H54 (cell line): ENCODE measurements at places on chromosomes 1 and 21.
A peak's percentile ranks its signal among the peaks of the same experiment; 100 is the strongest.

DNA sequence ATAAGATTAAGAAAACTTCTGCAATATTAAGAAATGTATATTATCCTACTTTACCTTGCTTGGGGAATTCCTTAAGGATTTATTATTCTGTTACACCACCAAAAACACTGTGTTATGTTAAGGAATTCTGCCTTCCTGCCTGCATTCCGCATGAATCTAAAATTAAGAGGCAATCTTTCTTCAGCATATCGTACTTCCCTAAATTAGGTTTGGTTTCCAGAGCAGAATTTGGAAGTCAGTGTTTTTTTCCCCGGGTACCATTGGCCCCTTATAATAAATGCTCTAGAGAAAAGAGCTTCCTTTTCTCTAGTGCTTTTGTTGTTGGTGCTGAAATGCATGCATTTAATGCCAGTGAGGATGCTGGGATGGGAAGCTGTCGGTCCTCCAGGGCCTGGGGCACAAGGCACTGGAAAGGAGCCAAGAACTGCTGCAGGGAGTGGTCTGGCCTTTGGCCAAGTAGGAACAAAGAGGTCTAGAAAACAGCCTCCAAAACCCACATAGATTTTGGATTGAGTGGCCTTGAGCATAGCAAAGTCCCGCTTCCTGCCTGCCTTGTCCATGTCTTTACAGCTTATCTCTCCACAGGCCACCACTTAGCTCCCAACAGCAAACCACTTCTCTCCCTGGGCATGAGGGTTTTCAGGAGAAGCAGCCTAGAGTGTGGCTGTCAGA is 69.9 kb downstream of the RRAGC start:
- DNase-seq = no peak

- DNase-seq = no peak
Measured at GRCh38 chr1:92934395-92935378, 26.6 kb downstream of the DIPK1A start.

GRCh38 chr1:40853113-40853884 is 8.9 kb downstream of the CITED4 start:
- DNase-seq = no peak

- DNase-seq = no peak
Measured at GRCh38 chr1:172383536-172383935, 36.9 kb upstream of the C1orf105 start.

DNA sequence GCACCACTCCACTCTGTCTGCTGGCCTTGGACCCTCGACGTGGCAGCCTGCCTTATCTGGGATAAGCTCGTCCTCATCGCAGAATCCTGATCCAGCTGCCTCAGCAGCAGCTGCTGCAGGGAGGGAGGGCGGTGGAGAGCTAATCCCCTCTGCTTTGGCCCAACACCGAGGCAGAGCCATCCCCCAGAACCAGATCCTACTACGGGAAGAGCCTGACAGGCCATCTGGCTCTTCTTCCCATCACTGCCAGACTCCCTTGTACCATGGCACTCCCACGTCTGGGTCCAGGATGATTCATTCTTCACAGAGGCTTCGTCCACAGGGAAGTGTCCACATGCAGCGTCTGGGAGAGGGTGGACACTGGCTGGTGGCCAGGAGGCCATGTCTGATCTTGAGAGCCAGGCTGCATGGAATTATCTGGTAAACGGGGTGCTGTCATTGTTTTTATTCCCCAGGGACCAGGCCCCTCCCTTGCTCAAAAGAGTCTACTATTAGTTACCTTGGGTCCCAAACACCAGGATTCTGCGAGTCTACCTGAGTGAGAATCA is 14.6 kb upstream of the PKP1 start:
- peak; percentile 69 for DNase-seq

DNA sequence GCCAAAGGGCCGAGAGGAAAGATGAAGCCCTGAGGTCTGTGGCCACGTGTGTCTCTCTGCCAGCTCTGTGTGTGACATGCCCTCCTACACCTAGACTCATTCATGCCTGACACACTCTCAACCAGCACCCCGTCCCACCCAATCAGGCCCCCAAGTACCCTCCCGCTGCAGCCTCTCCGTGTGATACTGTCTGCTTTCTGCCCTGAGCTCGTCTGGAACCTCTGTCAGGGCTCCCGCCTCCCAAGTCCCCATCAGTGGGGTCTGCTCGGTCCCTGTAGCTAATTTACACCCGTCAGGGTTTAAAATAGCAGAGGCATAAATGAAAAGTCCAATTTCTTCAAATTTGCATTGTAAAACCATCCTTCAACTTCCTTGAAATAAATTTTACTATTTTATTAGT is 20.7 kb downstream of the CASZ1 start:
- no peak for DNase-seq

- DNase-seq = no peak
Measured at GRCh38 chr1:23791516-23792047, 637 bp downstream of the LYPLA2 start.

- DNase-seq = no peak
Measured at GRCh38 chr1:29237129-29237821, 953 bp downstream of the PTPRU start.

GRCh38 chr1:179310721-179311120 is 17.1 kb downstream of the SOAT1 start:
- DNase-seq = peak; percentile 50

GRCh38 chr1:221517961-221518360 is 223.9 kb downstream of the DUSP10 start:
- no peak for DNase-seq

GRCh38 chr1:21097729-21098128 is 79.0 kb downstream of the EIF4G3 start:
- no peak for DNase-seq

- DNase-seq = peak; percentile 78
Measured at GRCh38 chr1:109197158-109198042, 16.3 kb upstream of the SARS1 start.

DNA sequence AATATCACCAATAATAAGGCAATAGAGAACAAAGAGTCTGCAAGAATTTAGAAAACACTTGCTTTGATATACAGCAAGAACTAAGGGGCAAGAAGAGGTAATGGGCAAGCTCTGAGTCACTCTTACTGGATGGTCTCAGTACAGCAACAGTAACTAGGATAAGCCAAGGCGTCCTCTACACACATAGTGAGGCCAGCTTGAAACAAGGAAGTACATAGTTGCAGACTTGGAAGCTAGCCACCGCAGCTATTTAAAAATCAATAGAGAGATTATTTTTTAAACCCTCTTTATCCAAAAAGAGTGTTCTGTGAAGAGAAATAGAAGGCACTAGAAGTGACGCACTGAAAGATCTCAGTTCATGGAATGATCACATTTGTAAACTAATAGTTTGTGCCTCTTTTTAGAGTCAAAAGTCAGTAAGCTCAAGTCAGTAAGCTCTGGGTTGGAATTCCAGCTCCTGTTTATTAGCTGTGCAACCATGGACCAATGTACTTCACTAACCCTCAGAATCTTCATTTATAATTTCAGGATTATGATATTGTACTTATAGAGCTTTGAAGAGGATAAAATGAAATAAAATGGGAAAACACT is 118.6 kb downstream of the AKT3 start:
- no peak for DNase-seq

DNA sequence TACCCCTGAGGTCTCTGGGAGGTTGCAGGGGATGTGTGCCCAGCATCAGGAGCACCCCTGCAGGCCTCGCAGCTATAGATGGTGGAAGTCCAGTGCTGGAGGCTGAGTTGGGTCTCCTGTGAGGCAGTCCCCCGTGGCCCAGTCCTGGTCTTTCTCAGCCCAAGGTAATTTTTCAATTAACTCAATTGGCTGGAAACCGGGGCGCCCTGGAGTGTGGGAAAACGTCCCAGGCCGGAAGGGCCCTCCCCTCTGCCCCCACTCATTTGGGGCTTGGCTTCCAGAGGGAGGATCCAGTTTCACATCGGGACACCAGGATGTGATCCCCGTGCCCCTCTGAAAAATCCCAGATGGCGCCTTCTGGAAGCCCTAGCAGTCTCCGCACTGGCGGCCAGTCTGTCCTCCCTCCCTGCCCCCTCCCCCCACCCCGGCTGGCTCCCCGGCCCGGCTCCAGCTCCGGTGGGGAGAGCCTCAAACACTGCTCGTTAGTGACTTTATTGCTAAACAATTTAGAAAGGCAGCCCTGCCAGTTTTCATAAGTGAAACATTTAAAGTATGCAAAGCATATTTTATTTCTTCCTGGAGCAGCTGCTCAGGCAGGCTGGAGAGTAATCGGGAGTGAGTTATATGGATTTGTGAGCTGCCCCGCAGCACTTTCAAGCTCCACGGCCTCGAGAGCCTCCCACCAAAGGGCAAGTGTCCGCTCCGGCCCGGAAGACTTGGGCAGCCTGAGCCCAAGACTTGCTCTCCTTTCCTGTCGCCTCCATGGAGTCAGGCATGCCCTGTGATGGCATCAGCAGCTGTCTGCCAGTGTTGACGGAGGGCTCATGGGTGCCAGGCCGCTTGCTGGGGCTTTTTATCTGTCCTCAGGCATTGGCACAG is 208.2 kb upstream of the TMEM51 start:
- DNase-seq = peak; percentile 17

- DNase-seq = no peak
Measured at GRCh38 chr1:15155888-15156741, 2.6 kb downstream of the TMEM51 start.

- no peak for DNase-seq
Measured at GRCh38 chr1:20709868-20710267, 7.9 kb downstream of the KIF17 start.

DNA sequence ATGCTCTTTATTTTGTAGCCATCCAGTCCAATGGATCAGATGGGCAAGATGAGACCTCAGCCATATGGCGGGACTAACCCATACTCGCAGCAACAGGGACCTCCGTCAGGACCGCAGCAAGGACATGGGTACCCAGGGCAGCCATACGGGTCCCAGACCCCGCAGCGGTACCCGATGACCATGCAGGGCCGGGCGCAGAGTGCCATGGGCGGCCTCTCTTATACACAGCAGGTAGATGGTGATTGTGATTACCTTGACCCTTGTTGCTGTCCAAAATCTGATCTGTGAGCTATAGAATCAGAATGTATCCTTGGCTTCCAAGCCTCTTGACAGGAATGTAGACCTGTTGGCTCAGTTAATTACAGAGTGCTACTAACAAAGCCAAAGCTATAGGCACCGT is 33.8 kb downstream of the ARID1A start:
- DNase-seq = no peak

DNA sequence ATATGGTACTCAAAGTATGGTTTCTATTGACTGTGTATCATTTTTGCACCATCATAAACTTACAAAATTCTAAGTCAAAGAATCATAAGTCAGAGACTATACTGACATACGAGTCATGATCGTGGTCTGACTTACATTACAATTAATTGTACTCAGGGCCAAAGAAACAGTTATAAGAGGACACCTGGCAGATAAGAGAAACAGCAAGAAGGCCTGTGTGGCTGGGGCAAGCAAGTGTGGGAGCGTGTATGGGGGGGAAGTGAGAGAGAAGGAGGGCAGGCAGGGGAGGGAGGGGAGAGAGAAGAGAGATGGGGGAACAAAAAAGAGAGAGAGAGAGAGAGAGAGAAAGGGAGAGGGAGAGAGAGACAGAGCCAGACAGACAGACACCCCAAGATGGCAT is 70.9 kb downstream of the RERE start:
- DNase-seq = no peak

DNA sequence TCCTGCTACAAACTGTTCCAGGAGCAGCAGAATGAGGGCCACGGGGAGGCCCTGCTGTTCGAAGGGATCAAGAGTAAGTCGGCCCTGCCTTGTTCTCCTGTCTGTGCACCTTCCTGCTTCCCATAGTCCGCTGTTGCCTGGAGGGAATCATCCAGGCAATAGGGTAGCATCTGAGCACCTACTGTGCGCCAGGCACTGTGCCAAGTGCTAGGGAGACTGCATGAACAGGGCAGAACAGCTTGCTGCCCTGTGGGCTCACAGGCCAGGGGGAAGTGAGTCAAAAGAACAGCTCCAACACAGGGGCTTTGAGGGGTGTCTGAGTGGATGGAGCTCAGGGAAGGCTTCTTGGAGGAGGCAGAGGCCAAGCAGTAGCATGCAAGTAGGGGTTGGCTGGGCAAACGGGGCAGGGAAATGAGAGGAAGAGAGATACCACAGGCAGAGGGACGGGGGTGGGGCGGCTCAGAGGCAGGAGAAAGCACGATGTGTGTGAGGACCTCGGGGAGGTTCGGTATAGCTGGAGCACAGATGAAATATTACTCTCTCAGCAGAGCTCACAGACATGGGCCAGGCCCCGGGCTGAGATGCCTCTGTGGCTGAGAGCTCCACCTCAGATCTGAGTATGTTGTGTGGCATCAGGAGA is 15.5 kb upstream of the PADI6 start:
- no peak for DNase-seq

GRCh38 chr1:234584420-234584805 is 25.6 kb downstream of the IRF2BP2 start:
- DNase-seq = no peak

- DNase-seq = no peak
Measured at GRCh38 chr1:205774198-205775014, 876 bp downstream of the RAB29 start.

DNA sequence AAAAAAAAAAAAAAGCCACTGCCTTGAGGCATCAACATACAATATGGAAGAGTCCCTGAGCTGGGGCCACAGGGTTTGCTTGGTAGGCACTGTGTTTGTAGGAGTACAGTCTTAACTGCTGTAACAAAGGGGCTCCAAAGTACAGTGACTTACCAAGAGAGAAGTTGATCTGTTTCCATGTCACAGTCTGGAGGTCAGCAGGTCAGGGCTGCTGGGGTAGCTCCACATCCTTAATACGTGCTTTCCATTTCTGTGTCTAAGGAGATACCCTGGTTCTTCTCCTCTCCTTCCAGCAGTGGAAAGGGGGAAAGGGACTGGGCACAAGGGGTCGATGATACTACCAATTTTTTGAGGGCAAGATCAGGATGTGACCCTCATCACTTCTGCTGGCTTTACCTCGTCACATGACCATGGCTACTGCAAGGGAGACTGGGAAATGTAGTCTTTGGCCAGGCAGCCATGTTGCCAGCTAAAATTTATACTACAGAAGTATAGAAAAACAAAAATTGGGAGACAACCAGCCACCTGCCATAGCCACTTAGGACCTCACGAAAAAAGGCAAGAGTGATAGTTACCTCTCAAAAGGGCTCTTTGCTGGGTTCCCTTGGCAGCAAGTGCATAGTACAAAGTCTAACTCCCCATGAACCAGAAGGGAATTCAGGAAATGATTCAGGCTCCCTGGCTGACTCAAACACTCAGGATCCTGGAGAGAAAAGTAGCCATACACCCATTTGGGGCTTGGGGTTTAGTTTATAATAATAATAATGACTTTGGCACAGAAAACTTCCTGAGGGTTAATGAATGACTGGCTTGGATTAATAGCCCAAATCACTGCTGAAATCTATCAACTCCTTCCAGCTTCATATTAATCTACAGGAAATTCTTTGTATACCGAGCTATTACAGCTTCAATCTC is 52.7 kb upstream of the ATP5PO start:
- DNase-seq = peak; percentile 59

GRCh38 chr1:201381130-201381529 is 3.6 kb upstream of the TNNT2 start:
- no peak for DNase-seq
